ENCODE measurements at places on chromosomes 12 and 14.

DNA sequence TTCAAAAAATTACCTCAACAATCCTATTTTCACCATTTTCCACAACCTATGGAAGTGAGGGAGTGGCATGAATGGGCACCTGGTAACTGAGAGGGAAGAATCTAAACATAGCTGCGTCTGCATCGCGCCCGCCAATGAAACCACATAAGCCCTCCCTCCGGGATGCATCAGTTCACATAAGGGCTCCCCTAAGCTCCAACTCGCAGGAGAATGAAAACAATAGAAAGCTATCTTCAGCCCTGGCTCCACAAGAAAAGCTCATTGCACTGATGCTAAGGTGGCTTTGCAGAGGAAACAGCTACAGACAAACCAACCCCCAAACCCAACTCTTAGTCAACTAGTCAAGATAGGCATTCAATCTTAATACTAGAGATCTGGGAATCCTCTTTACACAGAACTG lies 173.3 kb downstream of the FOXN3 start:
- no peak for DNase-seq

- no peak for DNase-seq
Observed at GRCh38 chr12:40106655-40107054, 774 bp upstream of the SLC2A13 start.

- no peak for DNase-seq
Observed at GRCh38 chr12:1619587-1619986, 9.4 kb upstream of the WNT5B start.

DNA sequence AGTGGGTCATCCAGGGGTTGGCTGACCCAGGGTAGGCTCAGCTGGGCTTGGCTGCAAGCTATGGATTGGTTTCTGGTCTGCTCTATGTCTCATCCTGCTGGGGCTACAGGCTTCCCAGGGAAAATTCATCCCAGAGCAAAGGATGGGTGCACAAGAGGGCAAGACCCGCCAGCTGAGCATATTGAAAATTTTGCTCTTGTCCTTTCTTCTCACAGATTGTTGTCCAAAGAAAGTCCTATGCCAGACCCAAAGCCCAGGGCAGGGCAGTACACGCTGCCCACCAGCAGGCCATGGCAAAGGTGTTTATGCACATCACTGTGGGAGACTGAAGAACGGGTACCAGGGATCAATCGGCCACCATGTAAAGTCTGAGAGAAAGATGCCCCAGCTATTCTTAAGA lies 95.3 kb upstream of the PARP11 start:
- no peak for DNase-seq

GRCh38 chr14:81006266-81006665 lies 50.8 kb downstream of the TSHR start:
- DNase-seq: no peak

DNA sequence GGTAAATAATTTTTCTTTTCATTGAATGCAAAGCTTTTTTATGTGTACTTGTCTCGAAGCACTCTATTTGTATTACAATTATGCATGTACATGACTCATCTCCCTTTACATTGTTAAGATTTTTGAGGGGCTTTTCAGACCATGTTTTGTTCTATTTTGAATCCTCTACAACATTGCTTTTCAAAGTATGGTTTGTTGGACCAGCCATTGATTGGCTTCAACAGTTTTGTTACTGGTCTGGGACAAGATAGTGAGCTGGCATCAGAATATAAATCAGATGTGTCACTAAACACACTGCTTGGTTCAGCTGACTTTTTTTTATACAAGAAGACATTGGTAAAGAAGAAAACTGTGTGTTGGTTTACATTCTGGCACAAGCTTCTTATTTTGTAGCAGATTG lies 122.3 kb downstream of the MON2 start:
- no peak for DNase-seq
